ENCODE measurements at places on chromosomes 3 and 15. TPM values are rescaled to one million over a fixed set of nuclear protein-coding genes. Genes with fewer than 3 reads are reported as not detected.

GRCh38 chr15:67024314-67024997, 40.9 kb upstream of the SMAD3 start:
- no peak for DNase-seq

DNA sequence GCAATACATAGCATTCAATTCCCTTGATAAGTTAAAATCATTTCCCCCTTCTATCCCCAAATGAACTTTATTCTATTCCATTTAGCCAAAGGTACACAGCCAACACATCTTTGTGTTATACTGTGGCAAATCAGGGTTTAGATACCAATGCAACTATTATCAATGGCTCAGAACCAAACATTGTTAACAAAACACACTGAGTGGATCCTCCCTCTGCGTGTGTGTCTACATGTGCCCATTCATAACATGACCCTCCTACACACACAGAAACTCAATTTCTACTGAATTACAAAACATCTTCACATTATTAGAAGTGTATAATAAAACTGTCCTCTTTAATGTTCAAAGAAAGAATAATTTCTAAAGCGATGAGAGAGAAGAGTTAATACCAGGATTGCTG, 1.3 kb downstream of the TTBK2 start:
- DNase-seq = no peak

DPPA2 gene
- polyA plus RNA-seq = not detected

GRCh38 chr3:73418681-73419080, 206.1 kb downstream of the PDZRN3 start:
- no peak for DNase-seq

DNA sequence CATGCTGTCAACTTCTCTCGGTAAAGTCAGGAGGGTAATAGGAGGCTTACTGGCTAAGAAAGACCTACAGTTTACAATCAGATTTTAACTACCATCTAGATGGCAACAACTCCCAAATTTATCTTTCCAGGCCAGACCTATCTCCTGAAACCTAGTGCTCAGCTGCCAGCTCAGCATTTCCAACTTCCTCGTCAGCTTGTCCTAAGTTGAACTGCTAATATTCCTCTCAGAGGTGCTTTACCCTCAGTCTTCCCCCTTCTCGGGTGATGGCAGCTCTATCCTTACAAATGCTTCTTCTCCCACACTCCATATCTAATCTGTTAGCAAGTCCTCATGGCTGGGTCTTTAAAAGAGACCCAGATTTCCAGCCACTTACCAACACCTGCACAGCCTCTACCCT, 36.9 kb upstream of the UBE2E2 start:
- no peak for DNase-seq

SLC51A gene
- polyA plus RNA-seq = not detected

- no peak for DNase-seq
These were observed 21.2 kb downstream of the CMTM7 start for GRCh38 chr3:32412887-32413286.

DNA sequence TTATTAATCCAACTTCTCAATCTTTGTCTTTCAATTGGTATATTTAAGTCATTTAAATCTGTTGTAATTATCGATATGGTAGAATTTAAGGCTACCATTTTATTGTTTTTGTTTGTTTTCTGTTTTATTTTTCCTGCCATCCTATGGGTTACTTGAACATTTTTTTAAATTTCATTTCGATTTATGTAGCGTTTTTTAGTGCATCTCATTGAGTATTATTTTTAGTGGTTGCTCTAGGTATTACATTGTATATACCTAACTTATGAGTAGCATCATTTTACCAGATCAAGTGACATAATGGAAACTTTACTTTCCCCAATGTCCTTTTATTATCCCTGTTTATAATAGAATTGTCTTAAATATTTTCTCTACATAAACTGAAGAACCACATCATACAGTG, 247.5 kb upstream of the MRPL3 start:
- DNase-seq = no peak

- DNase-seq = no peak
These were observed 31.6 kb upstream of the OR5H6 start for GRCh38 chr3:98232489-98232888.

- peak; percentile 96 for DNase-seq
These were observed at the start of the genes IFT122 and MBD4 for GRCh38 chr3:129439817-129440617. Gene IFT122 (plus strand): TSS chr3:129440224. CDS start chr3:129440331, 107 bp downstream. Gene MBD4 (minus strand): TSS chr3:129439948. CDS start chr3:129439833, 115 bp downstream.

GRCh38 chr15:61200626-61201025, 28.5 kb downstream of the RORA start:
- no peak for DNase-seq
